Hepatocyte (in vitro differentiated cells): ENCODE measurements at places on chromosomes 5 and 9.

DNA sequence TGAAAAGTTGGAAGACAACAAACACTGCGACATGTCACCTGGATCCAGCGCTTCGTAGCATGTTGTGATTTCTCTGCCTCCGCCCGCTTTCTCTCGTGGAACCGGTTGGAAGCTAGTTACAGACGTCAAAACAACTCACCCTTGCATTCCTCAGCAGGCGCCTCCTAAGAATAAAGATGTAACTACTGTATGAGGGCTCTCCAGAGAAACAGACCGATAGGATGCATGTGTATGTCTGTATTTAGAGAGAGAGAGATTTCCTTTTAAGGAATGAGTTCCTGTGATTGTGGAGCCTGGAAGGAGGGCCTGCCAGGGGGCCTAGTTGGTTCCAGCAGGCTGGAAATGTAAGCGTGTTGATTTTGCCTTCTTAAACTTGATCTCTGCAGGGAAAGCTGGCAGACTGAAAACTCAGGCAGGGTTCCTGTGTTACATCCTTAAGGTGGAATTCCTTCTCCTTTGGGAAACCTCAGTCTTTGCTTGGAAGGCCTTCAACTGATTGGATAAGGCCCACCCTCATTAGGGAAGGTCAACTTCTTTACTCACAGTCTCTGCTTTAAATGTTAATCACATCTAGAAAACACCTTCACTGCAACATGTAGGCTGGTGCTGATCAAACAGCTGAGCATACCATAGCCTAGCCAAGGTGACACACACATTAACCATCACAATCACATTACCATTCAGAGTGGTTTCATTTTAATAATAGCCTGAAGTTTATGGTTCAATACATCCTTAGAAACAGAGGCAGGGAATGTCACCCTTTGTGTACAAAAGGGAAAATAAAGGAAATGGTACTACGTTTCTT is 163.8 kb downstream of the SYK start:
- no peak for DNase-seq

- DNase-seq, result no peak
These were observed 60.3 kb downstream of the PHF2 start for GRCh38 chr9:93636667-93637066.

- no peak for DNase-seq
These were observed 690.2 kb downstream of the NR2F1-AS1 start for GRCh38 chr5:92890841-92891244.

GRCh38 chr5:162209005-162209605 is 141.5 kb downstream of the GABRG2 start:
- peak; percentile 76 for DNase-seq

DNA sequence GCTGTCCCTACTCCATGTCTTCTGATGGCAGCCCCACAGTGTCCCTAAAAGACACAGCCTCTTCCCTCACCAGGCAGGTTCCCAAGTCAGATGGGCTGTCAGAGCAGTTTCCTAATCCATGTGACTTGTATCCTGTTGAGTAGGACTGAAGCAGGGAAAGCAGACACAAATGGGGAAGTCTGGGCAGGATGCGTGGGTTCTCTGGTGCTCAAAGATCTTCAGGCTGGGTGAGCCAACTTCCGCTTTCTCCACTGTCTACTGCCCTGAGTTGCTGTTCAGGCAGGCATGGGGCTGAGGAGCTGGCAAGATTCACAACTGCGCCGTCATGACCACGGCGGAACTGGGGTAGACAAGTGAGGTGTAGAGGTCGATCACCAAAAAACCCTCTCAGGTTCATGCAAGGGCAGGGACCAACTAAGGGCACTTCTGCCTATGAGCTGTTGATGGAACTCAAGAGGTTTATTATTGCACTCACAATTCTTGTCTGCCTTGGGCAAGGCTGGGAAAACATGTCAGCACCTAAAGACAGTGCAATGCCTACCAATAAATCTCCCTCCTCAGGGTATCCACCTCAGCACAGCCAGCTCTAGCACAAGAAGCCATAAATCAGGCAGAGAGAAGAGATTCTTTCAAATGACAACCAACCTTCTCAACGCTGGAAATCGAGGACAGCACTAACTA is 83.4 kb downstream of the RAPGEF1 start:
- no peak for DNase-seq

GRCh38 chr9:136210276-136210675 is 5.3 kb upstream of the LHX3 start:
- no peak for DNase-seq

GRCh38 chr5:61319388-61320146 is 12.5 kb upstream of the ZSWIM6 start:
- DNase-seq, result no peak

- no peak for DNase-seq
These were observed 2.1 kb downstream of the DHX29 start for GRCh38 chr5:55305345-55305744.

DNA sequence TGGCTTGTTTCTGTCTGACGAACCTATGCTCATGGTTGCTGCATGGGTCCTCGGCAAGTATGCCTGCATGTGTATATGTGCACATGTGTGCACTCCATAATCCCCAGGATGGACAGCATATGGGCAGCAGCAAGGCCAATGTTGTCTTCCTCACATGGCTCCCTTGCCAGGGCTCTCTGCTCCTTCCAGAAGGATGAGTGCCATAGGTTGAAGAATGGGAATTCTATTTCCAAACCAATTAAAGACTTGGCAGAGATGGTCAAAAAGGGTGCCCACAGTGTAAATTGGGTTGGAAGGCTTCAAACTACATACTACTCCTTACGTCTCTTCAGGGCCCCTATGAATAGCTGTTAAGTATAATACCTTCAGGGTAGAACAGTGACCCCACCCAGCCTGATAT is 212.1 kb downstream of the PBX3 start:
- DNase-seq, result no peak

DNA sequence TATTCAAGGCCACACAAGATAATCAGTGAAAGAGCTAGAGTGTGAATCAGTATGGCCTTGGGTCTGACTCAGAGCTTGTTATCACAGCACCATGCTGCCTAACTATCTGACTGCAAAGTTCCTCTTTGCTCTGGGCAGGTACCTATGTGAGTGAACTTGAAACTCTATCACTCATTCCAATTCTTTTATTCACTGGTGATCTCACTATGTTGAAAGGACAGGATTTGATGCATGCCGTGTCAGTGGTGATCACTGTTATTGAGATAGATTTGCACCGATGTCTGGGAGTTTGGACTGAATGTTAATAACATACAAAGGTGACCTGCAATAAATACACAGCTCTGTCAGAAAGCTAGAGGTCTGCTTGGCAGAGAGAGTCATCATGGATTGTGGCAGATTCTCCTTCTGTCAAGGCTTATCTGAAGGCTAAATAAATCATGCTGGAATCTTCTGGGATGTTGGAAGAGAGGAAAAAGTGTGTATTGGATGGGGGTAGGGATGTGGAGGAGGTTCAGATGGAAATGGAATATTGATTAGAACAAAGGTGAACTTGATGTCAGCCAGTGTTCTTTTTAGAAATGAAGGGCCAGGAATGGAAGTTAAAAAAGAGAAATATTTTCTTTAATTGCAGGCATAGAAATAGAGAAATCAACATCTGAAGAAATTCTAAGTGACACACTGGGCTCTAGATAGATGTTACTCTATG is 91.8 kb upstream of the TNC start:
- DNase-seq, result peak; percentile 45

GRCh38 chr5:93092349-93093105 is 488.5 kb downstream of the NR2F1-AS1 start:
- no peak for DNase-seq

DNA sequence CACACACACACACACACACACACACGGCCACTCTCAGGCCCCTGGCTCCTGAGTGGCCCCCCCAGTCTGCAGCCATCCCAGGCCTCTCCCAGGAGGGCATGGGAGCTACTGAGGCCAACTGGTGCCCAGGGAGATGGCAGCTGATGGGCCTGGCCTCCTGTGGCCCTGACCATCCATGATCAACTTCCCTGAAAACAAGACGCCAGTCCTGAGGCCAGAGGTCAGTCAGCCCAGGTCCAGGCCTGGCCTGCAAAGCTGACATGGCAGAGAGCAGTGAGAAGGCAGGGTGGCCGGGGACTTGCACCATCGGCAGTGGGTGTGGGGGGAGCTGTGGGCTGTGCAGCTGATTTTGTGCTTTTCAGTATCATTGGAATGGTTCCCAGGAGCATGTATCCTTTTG is 47.0 kb downstream of the SARDH start:
- DNase-seq, result no peak
